Progenitor cell of endocrine pancreas (in vitro differentiated cells): ENCODE measurements at places on chromosomes 7 and 10. TPM values are rescaled to one million over a fixed set of nuclear protein-coding genes. Genes with fewer than 3 reads are reported as not detected.

DNA sequence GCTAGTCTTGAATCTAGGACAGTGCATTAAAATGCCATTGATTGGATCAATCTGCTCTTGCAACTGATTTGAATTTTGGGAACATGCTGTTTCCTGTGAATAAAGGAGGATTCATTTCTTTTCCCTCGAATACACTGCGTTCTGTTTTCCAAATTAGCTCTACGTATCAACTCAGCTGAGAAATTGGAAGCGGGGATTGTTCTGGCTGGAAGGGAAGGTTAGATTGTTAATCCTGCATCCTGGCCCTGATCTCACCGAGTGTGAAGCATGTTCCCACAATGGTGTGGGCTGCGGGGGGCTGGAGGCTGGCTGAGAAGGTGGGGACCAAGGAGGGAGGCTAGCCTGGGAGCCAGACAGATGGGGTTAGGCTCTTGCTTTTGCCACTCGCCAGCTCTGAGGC is 17.6 kb downstream of the HTRA1 start:
- H3K4me1 ChIP-seq, result peaks cover 15% of the 10 kb centered on the region
- no peak overlapping the region for H3K27ac ChIP-seq
- no peaks in the 10 kb centered on the region for H3K36me3 ChIP-seq
- no peak for DNase-seq
- H3K4me3 ChIP-seq, result no peak overlapping the region
- H3K27me3 ChIP-seq, result peaks cover 19% of the 10 kb centered on the region

GRCh38 chr10:91409869-91410637 is at the start of gene HECTD2:
HECTD2 (plus strand) TSS chr10:91410344; CDS start chr10:91410439, 95 bp downstream.
- no peaks in the 10 kb centered on the region for H3K27me3 ChIP-seq
- peak within 1 kb of the TSS; percentile 88 for H3K4me3 ChIP-seq
- H3K27ac ChIP-seq, result peak within 1 kb of the TSS; percentile 95

GRCh38 chr10:44650691-44651661 is 260.2 kb upstream of the TMEM72 start:
- H3K4me1 ChIP-seq, result no peaks in the 10 kb centered on the region
- no peaks in the 10 kb centered on the region for H3K36me3 ChIP-seq
- no peak overlapping the region for H3K4me3 ChIP-seq
- peaks cover 4% of the 10 kb centered on the region for H3K27me3 ChIP-seq

GRCh38 chr7:29105752-29106668 is 40.3 kb downstream of the CPVL start:
- no peak overlapping the region for H3K4me3 ChIP-seq
- no peak overlapping the region for H3K27ac ChIP-seq
- no peaks in the 10 kb centered on the region for H3K27me3 ChIP-seq
- H3K4me1 ChIP-seq, result peaks cover 3% of the 10 kb centered on the region
- no peaks in the 10 kb centered on the region for H3K36me3 ChIP-seq
- DNase-seq, result peak; percentile 12

DNA sequence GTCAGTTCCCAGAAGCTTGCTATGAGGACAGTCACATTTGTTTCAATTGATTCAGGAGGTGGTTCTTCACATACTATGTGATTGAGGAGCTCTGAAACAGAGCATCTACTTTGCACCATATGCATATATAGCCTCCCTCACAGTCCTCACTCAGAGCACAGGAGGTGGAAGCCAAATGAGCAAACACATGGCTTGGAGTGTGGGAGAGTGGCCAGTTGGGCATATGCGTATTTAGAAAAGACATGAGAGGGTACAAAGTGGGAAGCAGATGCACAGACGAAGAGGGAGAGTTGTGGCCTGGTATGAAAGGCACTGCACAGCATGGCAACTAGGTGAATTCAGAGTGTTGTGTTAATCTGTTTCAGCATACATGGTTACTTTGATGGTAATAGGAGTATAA is 165.6 kb downstream of the COL28A1 start:
- DNase-seq, result no peak
- no peaks in the 10 kb centered on the region for H3K27me3 ChIP-seq
- no peak overlapping the region for H3K27ac ChIP-seq
- H3K36me3 ChIP-seq, result peaks cover 4% of the 10 kb centered on the region
- H3K4me3 ChIP-seq, result no peak overlapping the region

ACHE gene
- total RNA-seq, result 4.0 and 5.1 TPM in 2 replicates
